A549 treated with AZD2906 at 1 μM for 4 hours (cell line): ENCODE measurements at places on chromosomes 5 and 9. TPM values are rescaled to one million over a fixed set of nuclear protein-coding genes. Genes with fewer than 3 reads are reported as not detected.

The STX17 gene
- total RNA-seq = 6.4 to 9.6 TPM (median 8.6 TPM) in 5 replicates

The ENTPD2 gene
- 2.9 to 6.2 TPM (median 5.7 TPM) in 5 replicates for total RNA-seq

The NUTM2G gene
- not detected in 5 replicates for total RNA-seq

The SAPCD2 gene
- total RNA-seq = 14.8 to 26.1 TPM (median 23.7 TPM) in 5 replicates

The PCDH12 gene
- total RNA-seq = not detected in 5 replicates
